ENCODE measurements at places on chromosomes 6 and 20.

DNA sequence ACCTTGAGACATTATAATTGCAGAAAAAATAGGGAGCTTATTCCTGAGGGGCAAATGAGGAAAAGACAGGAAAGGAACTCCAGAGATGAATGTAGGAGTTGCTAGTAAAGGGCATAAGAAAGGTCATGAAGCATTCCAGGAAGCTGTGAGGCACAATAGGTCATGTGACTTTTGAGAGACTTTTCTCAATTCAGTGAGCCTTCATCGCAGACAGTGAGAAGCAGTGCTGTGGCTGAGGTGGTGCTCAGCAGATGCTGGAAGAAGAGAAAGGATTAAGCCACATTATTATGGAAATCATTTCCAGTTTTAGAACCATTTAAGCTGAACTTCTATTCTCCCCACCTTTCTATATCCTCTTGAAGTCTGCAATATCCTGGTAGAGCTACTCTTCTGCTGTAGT, 4.1 kb downstream of the SPTLC3 start:
- no peak for DNase-seq

DNA sequence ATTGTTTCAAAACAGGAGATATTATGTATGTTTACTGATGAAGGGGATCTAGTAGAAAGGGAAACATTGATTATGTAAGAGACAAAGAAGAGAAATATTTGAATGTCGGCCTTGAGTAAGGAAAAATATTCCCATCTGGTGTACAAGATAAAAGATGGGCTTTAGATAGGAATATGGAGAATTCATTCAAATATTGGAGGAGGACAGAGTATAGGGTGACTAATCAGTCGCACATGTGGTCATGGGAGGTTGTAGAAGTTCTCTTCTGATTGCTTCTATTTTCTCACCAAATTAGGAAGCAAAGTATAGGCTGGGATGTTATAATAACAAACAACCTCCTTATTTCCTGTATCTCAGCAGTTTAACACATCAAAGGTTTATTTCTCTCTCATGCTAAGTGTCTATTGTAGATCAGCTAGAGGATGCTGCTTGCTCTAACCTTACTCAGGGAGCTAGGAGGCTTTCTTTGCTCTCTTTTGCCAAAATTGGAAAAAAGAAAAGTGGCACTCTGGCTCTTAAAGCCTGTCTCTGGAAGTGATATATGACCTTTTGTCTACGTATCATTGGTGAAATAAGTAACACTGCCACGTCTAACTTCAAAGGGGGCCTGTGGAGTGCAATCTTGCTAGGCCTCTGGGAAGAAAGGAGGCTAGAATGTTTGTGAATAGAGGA, 1.2 kb upstream of the HDDC2 start:
- no peak for DNase-seq

GRCh38 chr6:50902260-50902659, 83.6 kb downstream of the TFAP2B start:
- no peak for DNase-seq

- peak; percentile 45 for DNase-seq
These were observed 19.6 kb downstream of the RTN4IP1 start for GRCh38 chr6:106609699-106610098.

DNA sequence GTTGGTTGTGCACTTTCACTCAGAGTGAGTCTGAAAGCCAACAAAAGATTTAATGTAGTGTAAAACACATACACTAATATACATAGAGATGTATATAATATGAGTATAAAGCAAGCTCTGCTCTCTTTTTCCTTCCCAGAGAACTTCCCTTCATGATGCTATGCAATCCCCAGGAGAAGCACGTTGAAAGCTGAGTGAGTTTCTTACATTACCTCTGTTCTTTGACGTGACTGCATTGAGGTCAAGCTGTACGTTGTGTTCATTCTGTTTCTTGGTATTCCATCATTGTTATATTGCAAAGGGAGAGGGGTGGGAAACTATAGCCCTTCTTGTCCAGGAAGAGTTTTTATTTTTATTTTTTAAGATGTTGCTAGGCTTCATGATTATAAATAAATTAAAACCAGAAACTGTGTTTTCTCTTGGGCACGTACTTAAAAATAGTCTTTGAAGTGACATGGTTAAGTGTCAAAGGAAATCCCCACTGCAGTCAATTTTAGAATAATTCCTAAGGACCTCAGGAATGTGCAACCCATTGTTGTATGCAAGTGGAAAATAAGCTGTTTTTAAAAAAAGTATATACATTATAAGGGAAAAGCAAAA, 651.0 kb downstream of the CD109 start:
- DNase-seq = no peak

DNA sequence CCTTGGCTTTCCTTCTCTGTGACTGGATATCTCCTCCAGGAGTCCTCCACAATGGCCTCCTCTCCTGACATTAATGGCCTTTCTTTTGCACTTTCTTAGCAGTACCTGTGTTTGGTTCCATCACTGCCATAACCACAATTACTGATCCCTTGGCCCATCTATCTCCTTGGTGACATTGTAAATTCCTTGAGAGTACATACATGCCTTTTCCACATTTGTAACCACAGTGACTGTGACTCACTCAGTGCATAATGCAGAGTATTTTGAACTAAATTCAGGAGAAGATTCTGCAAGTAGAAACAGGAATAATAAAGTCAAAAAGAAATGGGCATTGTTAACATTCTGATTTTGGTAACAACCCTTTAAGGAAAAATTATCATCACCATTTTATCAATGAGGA, 197.2 kb upstream of the SOX4 start:
- no peak for DNase-seq

- DNase-seq = no peak
These were observed 1.4 kb upstream of the STX11 start for GRCh38 chr6:144148886-144149285.

DNA sequence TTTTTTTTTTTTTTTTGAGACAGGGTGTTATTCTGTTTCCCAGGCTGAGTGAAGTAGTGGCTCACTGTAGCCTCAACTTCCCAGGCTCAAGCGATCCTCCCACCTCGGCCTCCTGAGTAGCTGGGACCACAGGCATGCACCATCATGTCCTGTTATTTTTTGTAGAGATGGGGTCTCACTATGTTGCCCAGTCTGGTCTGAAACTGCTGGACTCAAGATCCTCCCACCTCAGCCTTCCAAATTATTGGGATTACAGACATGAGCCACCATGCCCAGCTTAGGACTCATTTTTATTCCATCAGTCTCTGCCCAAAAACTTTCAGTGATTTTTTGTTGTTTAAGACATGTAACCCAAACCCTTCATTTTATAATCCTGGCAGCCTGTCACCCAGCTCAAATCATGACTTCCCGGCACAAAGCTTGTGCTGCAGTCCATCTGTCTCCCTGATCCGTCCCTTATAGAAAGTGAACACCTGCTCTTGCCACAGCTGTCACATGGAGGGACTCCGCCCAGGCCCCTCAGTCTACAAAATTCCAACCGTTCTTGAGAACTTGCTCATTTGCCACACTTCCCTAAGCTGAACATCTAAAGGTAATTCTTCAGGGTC, 183.9 kb upstream of the JARID2 start:
- DNase-seq = no peak

- no peak for DNase-seq
These were observed 8.0 kb downstream of the HTR1B start for GRCh38 chr6:77455271-77455670.

GRCh38 chr6:44800171-44800783, 412.8 kb downstream of the CDC5L start:
- DNase-seq = no peak

- no peak for DNase-seq
These were observed 700 bp downstream of the DTD1 start for GRCh38 chr20:18588574-18588933.

- DNase-seq = no peak
These were observed 45.5 kb downstream of the CEP43 start for GRCh38 chr6:167044696-167045095.

DNA sequence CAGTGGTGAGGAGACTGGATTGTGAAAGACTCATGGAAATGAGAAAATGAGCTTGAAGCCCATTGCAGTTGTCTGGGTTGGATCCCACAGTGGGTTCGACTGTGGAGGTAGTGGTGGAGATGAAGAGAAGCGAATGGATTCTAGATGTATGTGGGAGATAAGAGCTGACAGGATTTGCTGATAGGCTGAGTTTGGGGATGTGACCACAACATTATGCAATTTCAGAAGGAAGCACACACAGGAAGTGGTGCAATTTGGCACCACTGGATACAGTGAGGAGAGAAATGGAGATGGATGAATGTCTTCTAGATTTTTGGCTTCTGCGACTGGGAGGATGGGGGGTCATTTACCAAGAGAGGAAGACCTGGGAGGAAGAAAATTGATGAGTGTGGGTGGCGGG, 64.4 kb upstream of the MAFB start:
- DNase-seq = no peak

DNA sequence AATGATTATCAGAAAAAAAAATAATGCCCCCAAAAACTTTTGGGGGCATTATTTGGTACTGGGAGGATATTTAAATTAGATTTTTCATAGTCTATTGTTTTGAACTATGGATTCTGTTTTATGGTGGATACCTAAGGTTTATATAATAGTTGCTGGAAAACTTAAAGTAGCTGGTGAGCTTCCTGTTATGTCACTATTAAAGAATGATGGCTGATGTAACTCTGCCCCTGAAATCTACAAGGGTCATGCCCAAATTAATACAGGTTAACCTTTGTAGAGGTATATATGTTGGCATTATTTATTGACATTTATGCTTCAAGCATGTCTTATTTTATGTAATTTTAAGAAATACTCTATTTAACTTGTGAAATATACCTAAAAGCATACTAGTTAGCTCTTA, 25.3 kb upstream of the ERVFRD-1 start:
- DNase-seq = no peak

DNA sequence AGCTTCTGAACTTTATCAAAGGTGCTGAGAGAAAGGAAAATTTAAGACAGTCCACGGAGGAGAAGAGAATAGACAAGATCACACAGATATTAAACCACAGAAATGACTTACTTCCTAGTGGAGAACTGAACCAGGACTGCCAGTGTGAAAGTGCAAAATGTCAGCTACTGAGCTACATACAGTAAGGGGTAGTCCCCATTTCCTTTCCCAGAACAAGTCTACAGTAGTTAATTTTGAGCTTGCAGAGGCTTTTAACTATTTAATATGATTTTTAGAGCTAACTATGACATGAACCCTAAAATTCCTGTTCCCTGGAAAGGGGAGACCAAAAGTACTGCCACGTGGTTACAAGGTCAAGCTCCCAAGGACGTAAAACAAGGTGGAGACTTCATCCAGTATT, 45.1 kb downstream of the CEP85L start:
- DNase-seq = no peak

DNA sequence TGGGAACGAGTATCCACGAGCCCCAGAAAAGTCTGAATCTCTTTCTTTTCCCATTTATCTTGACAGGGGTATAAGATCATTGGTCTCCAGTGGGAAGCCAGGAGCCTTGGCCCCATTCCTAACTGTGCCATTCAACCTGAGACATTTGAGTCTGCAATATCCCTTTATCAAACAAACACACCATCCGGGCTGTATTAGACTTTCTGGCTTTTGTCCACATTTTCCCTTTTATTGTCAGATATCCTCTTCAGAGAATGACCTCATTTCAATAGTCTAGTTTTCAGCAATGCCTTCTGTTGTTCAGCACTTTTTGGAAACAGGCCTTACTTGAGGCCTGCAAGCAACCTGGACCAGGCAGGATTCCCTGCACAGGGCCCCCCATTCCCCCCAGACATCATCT, 15.7 kb downstream of the BPIFA1 start:
- DNase-seq = no peak

Measured in hematopoietic multipotent progenitor cell (in vitro differentiated cells).